ENCODE measurements at places on chromosomes 6 and 20.
A peak's percentile ranks its signal among the peaks of the same experiment; 100 is the strongest.

DNA sequence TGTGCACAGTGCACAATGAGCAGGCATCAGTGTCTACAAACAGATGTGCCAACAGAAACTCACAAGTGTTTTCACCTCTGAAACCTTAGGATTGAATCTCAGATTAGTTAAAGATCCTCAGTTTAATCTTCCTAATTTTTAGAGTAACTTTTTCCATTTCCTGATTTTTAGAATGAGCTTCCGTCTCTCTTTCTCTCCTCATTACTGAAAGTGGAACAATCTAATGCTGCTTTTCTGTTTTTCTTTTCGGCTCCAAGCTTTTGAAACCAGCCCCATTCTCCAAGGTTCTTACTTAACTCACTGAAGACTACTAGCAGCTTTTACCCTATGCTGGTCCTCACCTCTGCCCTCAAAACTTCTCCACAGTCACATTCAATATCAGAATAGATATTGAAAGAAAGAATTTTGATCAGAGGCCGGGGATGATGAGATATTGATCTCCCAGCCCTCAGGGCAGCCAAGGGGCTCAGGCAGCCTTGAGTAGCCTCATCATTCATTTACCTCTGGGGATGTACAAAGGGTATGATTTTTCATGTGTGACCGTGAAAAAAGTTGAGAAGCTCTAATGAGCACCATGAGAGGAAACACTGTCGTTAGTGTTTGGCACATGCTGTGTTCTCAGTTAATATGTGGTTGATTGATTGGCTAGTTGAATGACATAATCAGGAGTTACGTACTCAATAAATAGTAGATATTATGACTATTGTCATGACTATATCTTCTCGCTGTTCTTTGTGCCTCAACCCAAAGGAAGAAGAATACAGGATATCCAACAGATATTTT lies 11.9 kb upstream of the STK38 start:
- no peak for DNase-seq

GRCh38 chr20:14512839-14513238 lies 175.4 kb upstream of the FLRT3 start:
- no peak for DNase-seq

GRCh38 chr20:4632876-4633275 lies 88.8 kb upstream of the PRND start:
- no peak for DNase-seq

DNA sequence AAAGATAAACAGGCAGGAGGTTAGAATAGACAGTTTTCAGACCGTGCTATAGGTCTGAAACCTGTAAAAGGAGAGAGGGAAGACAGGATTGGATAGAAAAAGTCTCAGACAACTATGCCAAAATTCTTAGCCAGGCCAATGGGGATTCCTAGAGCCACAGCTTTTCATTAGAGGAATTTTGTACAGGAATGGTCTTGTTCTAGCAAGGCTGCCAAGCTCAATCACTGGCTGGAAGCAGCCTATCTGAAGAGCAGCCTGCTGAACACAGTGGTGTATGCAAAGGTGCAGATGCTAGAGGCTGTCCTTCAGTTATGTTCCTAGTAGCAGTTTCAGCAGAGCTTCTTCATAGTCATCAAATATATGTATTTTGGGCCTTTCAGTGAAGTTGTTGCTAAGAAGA lies 313.1 kb downstream of the GRIK2 start:
- no peak for DNase-seq

- DNase-seq: no peak
Measured at GRCh38 chr6:113104951-113105350, 752.2 kb upstream of the MARCKS start.

GRCh38 chr20:18090044-18090443 lies 32.3 kb upstream of the OVOL2 start:
- no peak for DNase-seq

DNA sequence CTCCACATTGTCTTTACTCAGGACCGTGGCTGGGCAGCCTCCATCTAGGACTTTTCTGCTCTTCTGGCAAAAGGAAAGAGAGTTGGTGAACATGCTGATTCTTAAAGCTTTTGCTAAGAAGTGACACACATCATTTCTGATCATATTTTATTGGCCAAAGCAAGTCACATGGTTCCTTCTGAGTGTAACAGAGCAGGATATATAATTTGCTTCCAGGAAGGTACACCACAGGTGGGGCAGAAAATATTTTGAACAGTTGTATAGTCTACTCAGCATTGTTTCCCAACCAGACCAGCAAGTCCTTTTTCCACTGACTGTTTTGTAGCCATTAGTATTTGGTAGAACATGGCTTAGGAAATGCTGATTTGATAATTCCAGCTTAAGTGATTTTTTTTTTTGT lies 73.5 kb downstream of the AKAP7 start:
- DNase-seq: no peak

GRCh38 chr20:33674294-33675135 lies at the start of gene NECAB3:
TSS of gene NECAB3 (minus strand) at chr20:33674428. CDS start at chr20:33674352, 76 bp downstream.
- DNase-seq: peak; percentile 92

- no peak for DNase-seq
Measured at GRCh38 chr20:51468636-51469035, 73.9 kb downstream of the NFATC2 start.

- DNase-seq: no peak
Measured at GRCh38 chr6:122753000-122753687, 26.4 kb upstream of the FABP7 start.

DNA sequence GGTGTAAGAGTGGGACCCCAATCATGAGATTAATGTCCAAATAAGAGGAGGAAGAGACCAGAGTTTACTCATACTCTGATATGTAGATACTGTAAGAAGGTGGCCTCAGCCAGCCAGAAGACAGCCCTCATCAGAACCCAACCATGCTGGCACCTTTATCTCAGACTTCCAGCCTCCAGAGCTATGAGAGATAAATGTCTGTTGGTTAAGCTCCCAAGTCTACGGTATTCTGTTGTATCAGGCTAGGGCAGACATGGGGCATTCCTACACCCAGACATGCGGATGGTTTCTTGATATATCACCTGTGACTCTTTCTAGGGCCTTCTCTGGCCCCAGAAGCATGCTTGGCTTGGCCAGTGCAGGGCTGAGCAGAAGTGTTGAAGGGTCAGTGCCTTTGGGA lies 247.4 kb upstream of the RIN2 start:
- DNase-seq: no peak

DNA sequence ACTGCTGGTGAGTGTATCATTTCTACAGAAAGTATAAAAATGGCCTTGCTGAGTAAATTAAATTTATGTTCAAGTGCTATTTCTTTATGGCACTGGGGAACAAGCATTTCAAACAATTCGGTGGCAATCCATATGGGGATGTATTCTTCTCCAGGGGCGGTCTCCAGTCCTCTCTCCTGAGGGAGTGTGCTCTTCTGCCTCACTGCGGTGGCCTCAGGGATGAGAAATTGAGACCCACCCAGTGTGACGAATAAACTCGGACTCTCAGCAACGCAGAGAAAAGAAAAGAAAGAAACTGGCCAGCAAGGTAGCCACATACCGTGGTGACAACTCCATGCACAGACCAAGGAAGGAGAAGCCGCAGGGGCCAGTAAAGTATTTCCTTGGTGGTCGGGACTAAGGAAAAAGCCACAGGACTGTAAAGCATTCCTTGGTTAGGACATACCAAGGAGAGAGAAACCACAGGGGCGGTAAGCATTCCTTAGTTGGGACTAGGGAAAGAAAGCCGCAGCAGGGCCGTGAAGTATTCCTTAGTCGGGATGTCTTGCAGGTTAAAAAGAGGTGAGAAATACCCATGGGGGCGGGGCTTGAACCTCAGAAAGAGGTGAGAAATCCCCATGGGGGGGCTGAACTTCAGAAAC lies 13.6 kb upstream of the GOPC start:
- DNase-seq: no peak

GRCh38 chr6:105302617-105303128 lies 100.2 kb downstream of the PREP start:
- DNase-seq: no peak

DNA sequence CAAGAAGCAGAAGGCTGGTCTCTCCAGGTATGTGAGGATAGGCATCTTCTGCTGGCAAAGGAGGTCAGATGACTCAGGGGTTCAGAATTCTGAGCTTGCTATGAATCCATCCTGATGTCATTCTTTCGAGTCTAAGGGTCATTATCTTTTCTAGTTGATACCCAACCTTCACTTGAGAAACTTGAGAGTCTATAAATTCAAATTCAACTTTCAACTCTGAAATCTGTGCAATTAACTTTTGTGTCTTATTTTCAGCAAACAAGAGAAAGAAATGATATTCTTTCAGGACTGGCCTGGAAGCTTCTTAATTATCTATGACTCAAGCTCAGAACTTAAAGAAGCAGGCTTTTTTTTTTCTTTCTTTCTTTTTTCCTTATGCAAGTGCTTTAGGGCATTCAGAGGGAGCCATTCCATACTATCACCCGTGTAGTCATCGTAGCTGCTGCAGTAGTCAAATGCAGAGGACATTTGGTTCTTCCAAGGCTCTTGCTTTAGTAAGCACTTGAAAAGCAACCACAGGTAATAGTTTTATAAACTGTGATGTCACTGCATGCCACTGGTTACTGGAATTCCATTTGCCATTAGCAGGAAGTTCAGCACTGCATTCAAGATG lies 93.0 kb downstream of the ADTRP start:
- no peak for DNase-seq

DNA sequence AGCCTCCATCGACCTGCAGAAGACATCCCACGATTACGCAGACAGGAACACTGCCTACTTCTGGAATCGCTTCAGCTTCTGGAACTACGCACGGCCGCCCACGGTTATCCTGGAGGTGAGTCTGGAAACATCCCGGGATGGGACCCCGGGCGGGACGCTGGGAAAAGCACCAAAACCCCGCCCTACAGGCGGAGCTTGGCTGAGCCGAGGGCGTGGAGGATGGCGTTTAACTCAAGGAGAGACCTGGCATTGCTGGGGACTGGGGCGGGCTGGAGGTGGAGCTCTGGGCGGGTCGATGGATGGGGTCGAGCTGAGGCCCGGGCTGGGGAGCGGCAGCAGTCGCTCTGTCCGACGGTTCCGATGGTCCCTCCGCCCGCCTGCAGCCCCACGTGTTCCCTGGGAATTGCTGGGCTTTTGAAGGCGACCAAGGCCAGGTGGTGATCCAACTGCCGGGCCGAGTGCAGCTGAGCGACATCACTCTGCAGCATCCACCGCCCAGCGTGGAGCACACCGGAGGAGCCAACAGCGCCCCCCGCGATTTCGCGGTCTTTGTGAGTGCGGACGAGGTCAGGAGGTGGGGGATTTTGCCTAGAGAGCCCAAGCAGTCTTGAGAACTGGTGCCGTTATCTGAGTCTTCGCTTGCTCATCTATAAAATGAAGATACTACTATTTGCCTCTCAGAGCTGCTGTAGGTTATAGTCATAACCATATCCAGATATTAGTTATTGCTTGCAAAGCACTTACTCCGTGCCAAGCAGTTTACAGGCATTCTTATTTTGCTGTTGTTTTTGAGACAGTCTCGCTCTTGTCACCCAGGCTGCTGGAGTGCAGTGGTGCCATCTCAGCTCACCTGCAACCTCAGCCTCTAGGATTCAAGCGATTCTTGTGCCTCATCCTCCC lies 3.8 kb downstream of the SPAG4 start:
- peak; percentile 85 for DNase-seq

DNA sequence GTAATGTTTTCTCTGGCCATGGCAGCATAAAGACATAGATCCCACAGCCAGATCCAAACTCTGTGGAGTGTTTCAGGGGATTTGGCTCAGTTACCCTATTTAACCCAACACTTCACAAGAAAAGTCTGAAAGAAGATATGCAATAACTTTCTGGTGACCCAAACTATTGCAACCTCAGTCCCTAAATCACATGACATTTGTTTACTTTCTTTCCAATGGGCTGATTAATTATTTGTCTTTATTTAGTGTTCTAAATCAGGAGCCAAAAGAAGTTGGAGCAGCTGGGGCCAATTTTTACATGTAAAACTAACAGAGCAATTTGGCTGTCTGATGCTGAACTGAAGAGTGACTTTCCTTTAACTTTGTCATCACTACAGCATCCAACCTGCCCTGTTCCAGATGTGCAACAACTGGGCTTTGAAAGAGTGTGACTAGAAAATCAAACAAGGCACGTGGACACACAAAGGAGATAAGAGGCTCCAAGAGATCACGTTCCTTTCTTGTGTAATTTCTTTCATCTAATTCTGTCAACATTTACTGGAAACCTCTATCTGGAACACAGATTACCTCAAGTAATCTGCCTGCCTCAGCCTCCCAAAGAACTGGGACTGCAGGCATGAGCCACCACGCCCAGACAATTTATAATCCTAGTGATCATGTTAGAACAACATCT lies 90.8 kb downstream of the TRMT11 start:
- no peak for DNase-seq

DNA sequence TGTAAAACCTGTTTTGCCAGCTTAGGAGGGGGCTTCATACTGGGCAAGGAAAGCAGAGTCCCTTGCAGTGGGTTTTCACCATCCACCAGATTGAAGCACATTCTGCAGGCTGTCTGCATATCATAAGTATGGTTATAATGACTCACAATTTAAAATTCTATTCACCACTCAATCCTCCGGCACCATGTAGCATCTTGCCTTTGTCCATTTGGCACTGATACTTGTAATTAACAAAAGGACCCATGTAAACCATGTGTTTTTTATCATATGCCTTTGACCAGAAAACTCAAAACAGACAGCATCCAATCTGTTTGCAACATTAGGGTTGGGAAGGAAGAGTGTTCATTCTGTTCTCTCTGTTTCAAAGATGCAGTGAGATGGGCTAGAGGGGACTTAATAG lies 3.0 kb downstream of the CD83 start:
- DNase-seq: no peak

GRCh38 chr20:1484438-1485116 lies 6.6 kb downstream of the SIRPB2 start:
- no peak for DNase-seq

Data from GM13976 (cell line).